ENCODE measurements at places on chromosomes 11 and 22.

GRCh38 chr22:39236321-39237317, 8.2 kb downstream of the PDGFB start:
- DNase-seq: no peak

DNA sequence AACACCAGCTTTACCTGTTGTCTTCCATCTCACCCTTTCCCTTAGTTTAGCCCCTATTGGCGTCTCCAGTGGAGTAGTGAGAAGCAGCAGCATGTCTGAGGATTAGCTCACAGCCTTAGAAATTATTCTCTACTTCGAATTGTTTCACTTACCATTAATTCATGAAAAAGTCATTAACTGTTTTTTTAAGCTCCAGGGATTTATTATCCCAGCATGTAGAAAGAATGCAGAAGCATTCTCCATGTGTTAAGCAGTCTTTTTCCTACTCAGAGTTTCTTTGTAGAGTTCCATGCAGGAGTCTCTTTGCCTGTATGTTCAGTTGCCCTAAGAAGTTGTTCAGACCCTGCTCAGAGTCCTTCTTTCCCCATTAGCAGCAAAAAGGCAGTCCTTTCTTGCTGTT, 137.9 kb upstream of the RASSF10 start:
- DNase-seq: no peak

- no peak for DNase-seq
These were observed 173.2 kb downstream of the KIF18A start for GRCh38 chr11:27934830-27935145.

GRCh38 chr11:105829084-105829483, 193.0 kb downstream of the MSANTD4 start:
- no peak for DNase-seq

DNA sequence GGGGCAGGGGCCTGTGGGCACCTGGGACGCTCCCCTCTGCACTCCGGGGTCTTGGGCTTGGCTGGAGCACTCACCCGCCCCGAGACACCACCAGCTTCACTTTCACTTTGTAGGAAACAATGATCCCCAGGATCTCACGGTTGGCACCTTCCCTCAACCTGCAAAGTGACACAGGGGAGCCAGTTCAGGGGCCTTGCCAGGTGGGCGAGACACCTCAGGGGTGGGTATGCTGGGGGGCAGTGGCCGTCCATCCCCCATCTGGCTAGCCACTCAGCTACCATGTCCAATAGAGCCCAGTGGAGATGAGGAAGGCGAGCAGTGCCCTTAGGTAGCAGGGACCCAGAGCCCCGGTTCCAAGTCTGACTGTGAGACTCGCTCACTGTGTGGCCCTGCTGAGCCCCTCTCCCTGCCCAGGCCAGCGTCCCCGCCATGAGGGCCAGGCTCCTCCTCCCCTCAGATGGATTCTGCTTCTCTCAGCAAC, 32.3 kb downstream of the TPBGL start:
- no peak for DNase-seq

DNA sequence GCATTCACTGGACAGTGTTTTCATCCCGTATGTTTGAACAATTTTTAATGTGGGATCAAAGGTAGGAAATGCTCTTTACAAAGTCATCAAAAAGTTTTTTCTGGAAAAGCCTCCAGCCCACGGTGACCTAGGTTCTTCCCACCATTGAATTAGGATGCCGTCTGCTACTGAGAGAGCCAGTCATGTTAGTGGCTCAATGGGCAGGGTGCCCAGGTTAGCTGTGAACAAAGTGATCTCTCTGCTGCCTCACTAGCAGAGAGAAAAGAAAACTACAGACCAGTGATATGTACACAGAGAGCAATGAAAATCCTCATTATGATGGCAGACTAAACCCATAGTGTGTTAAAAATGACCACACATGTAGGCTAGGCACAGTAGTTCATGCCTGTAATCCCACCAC, 32.4 kb downstream of the KCNQ1 start:
- DNase-seq: no peak

DNA sequence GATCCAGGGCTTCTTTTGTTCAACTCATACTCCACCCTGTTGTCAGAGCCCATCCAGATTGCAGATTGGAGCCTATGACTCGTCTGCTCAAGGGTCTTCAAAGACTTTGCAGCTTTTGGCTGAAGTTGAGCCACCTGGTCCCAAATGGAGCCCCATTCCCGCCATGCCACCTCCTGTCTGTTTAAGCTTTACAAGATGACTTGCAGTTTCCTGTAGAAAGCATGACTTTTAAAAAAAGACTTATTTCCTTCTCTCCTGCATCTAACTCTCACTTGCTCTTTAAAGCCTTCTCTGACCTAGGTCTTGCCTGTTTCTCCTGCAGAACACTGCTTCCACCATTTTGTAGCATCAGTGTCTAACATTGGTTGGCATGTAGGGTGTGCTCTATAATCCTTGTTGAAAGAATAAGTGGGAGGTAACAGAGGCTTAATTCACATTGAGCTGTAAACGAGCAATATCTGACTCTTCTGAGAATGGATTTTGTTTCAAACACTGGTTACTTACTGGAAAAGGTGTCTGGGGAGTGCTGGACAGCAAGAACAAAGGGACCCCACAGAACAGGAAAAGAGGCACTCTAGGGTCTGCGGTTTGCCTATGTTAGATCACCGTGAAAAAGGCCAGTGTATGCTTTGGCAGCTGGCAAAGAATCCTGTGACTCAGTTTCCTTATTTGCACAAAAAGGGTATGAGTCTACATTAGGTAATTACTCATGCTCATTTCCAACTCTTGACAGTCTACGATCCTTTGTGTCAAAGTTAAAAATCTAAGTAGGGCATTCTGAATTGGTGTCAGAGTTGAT, 30.3 kb downstream of the NF2 start:
- DNase-seq: no peak

DNA sequence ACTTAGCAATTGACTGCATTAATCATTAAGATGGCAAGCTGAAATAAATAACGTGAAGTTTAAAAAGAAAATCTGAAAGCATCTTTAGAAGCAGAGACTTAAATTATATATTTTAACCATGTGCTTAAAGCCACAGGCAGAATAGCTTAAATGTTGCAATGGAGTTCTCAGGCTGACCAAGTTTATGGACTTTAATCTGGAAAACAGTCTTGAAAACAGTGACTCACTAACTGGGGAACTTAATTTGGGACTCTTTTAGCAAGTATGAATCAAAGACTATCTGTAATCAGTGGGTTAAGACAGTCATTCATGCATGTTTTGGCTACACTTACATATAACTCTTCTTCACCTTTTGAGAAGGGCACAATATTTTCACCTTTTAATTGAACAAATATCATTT, 12.6 kb upstream of the GLYATL1 start:
- DNase-seq: no peak

Measured in NCI-H526 treated with DMSO at 0.1 percent for 48 hours (cell line).